ENCODE measurements at places on chromosomes 16 and 17. TPM values are rescaled to one million over a fixed set of nuclear protein-coding genes. Genes with fewer than 3 reads are reported as not detected.

Gene MLX
- 14.1 TPM for total RNA-seq

- DNase-seq = no peak
These were observed 27.0 kb upstream of the RPTOR start for GRCh38 chr17:80517641-80518040.

DNA sequence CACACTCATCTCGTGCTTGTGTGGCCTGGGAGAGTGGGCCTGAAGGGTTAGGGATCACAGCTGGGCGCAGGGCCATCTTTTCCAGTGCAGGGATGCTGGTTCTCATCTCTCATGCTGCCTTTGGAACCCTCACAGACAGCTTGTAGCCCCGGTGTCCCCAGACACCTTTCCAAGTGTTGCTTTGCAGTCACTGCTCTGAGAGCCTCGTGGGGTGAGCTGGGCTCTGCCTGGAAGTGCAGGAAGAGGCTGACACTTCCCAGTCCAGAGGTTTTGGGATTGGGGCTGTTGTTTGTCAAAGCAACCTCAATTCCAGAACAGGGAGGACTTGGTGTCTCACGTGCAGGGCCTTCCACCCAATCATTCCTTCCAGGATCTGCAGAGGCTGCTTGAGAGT, 28.2 kb downstream of the TBX4 start:
- no peak for DNase-seq

DNA sequence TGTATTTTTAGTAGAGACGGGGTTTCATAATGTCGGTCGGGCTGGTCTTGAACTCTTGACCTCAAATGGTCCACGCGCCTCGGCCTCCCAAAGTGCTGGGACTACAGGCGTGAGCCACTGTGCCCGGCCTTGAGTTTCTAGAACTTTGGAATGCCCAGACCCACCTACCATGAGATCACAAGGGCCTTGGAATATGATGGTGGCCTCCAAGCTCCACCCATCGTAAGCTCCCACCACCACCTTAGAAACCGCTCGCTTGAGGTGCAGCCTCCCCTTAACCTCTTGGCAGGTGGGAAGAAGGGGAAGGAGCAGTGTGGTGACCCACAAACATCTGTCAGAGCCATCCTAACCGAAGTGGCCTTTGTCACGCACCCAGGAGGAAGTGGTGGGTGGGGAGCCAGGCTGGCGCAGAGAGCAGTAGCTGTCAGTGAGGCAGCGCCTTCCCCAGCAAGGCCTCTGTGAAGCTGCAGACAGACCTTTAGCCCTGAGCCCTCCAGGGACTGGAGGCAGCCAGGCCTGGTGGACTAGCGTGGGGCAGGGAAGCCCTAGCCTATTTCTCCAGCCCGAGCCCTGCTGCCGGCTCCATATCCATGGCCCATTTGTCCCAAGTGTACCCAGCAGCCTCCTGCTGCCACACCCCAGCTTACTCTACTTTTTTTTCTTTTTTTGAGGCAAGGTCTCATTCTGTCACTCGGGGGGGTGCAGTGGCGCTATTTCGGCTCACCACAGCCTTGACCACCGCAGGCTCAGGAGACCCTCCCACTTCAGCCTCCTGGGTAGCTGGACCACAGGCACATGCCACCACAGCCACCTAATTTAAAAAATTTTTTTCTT, 13.1 kb upstream of the SEPHS2 start:
- DNase-seq = no peak

- no peak for DNase-seq
These were observed 1.8 kb upstream of the ZNRF1 start for GRCh38 chr16:74997042-74997491.

GRCh38 chr17:79041723-79042420, 17.9 kb downstream of the C1QTNF1 start:
- no peak for DNase-seq

Gene PRDM7
- not detected for total RNA-seq

DNA sequence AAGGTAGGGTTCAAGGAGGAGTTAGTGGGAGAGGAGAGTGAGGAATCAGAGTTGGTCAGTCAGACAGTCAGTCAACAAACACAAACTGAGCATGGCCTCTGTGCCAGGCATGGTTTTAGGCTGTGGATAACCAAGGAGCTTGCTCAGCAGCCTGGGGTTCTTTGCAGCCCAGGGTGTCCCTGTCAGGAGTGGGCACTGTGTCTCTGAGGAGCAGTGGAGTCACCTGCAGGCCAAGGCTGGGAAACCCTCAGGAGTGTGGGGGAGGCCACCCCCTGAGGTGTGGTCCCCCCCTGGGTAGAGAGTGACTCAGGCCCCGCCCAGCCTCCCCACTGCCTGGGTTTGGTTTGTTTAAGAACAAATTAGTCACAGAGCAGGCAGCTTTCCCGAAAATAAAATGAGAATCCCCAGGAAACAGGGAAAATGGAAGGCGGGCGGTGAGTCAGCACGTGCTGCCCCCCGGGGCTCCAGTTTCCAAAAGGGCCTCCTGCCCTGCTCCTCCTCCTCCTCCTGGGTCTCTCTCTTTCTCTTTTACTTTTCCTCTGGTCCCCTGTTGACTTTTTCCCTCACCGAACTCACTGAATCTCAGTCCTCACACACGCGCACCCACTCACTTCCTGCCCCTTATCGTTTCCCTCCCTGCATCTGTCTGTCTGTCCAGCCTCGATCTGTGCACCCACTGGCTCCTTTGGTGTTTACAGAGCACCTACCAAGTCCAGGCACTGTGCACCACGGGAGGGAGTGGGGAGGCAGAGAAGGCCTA, 44.3 kb downstream of the SOCS3 start:
- no peak for DNase-seq

Gene PRR15L
- total RNA-seq = not detected

DNA sequence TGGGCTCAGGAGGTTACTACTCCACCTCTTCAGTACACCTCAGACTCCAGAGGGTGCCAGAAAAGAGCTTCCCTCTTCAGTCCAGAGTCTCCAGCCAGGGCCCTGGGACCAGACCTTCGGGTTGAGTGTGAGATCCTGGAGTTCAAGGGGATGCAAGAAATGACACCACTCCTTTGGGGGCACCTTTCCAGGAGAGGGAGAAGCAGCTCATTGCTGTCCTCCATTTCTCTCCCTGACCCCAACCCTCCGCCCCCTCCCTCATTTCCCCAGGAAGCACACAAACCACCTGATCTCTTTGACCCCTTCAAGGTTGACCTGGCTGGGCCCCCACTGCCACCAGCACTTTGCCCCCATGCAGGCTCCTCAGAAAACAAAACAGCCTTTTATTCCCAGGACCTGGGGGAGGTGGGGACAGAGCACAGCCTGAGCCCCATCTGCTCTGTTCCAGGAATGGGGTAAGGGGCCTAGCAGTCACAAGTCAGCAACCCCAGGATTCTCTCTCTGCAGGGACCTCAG, 21.4 kb downstream of the CDH5 start:
- no peak for DNase-seq

All from G401 (cell line).